ENCODE measurements at places on chromosomes 5 and 9. TPM values are rescaled to one million over a fixed set of nuclear protein-coding genes. Genes with fewer than 3 reads are reported as not detected.

DNA sequence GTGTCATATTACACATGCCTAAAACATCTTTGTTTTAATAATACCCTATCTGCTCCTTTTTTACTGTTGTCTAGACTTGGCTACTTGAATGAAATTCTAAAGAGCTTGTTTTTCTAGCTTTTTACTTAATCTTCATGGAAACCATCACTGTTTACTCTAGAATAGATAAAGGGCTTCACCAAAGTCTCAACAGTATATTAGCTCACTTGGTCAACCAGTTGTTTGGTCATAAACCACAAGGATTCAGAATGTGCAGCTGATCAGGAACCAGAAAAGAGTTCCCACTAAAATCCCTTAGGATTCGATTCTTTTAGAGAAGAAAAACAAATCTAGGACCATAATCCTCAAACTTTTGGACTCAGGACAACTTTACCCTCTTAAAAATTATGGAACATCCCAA lies 38.0 kb downstream of the CDO1 start:
- no peaks in the 10 kb centered on the region for H3K4me1 ChIP-seq
- H3K4me3 ChIP-seq: no peak overlapping the region
- no peaks in the 10 kb centered on the region for H3K27me3 ChIP-seq

ZNF454 gene
- 0.77 TPM for polyA plus RNA-seq

FABP6 gene
- not detected for polyA plus RNA-seq

DRD1 gene
- polyA plus RNA-seq: 0.28 TPM

COL5A1 gene
- 2.4 TPM for polyA plus RNA-seq

HAPLN1 gene
- polyA plus RNA-seq: 0.06 TPM

ADAMTS6 gene
- 0.32 TPM for polyA plus RNA-seq

DNA sequence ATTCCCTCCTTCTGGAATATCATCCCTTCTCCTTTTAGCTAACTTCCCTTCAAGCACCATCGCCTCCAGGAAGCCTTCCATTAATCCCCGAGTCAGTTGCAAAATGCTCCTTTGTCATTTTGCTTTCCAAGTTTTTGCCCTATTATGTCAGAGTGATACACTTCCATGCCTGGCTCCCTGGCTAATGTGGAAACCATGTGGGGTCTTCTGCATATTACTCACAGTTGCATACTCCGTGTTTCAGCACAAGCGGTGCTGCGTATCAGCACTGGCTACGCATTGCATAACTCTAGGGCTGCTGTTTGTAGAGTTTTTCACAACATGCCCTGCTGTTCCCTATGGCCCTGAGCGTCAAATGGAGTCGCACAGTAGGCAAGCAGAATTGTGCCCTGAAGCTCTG lies 1.9 kb downstream of the TEX53 start:
- no peak for DNase-seq
- H3K4me1 ChIP-seq: no peaks in the 10 kb centered on the region
- H3K27ac ChIP-seq: no peak overlapping the region
- H3K4me3 ChIP-seq: no peak overlapping the region
- H3K36me3 ChIP-seq: no peaks in the 10 kb centered on the region

- H3K4me3 ChIP-seq: no peak overlapping the region
- H3K36me3 ChIP-seq: no peaks in the 10 kb centered on the region
- no peaks in the 10 kb centered on the region for H3K4me1 ChIP-seq
- no peak overlapping the region for H3K27ac ChIP-seq
- no peaks in the 10 kb centered on the region for H3K27me3 ChIP-seq
These were observed 212.9 kb downstream of the MARCHF11 start for GRCh38 chr5:15966651-15967050.

TEX48 gene
- polyA plus RNA-seq: not detected

DNA sequence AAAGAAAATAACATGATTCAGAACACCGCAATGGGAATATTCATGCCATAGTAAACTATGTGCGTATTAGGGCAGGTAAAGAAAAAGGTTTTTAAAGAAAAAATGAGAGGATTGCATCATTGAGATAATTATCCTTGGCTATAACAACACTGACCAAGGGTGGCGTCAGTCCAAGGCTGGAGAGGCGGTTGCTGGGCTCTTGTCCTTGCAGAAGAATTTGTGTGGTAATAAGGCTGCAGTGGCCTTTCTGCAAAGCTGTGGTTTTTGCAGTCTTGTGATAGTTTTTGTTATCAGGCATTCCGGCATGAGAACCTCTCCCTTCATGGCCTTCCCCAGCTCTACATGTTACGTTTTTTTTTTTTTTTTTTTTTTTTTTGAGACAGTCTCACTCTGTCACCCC lies 14.0 kb downstream of the BOD1 start:
- no peak overlapping the region for H3K4me3 ChIP-seq
- H3K4me1 ChIP-seq: no peaks in the 10 kb centered on the region
- H3K27me3 ChIP-seq: no peaks in the 10 kb centered on the region
- DNase-seq: no peak
- no peak overlapping the region for H3K27ac ChIP-seq

WASHC1 gene
- polyA plus RNA-seq: 16.6 TPM

DNA sequence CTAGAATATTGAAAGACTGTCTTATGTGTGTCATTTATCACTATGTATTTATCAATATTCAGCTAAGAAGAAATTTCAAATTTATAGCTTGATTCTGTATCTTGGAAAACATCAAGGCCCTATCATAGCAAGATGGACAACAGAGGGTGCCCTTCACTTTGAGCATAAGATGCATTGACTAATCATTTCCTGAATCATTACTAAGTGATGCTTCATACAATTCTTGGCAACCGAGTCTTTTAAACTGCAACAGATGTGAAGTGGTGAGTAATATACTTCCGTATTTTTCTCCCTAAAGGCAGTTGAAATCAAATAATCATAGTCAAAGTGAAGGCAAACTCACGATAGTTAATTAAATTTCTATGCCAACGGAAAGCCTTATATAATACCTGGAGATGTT lies 318.6 kb upstream of the RGMB start:
- no peaks in the 10 kb centered on the region for H3K36me3 ChIP-seq
- no peak for DNase-seq
- H3K4me3 ChIP-seq: no peak overlapping the region
- H3K27ac ChIP-seq: no peak overlapping the region

Measured in kidney (tissue), 22 donors.